CD4-positive, alpha-beta T cell treated with Interleukin-1 beta for 1 hour (primary cell): ENCODE measurements at places on chromosomes 11 and 22.

- DNase-seq: no peak
Observed at GRCh38 chr22:49603016-49603415, 224.7 kb downstream of the BRD1 start.

GRCh38 chr22:33841281-33842005 is 78.8 kb downstream of the LARGE1 start:
- DNase-seq: no peak

DNA sequence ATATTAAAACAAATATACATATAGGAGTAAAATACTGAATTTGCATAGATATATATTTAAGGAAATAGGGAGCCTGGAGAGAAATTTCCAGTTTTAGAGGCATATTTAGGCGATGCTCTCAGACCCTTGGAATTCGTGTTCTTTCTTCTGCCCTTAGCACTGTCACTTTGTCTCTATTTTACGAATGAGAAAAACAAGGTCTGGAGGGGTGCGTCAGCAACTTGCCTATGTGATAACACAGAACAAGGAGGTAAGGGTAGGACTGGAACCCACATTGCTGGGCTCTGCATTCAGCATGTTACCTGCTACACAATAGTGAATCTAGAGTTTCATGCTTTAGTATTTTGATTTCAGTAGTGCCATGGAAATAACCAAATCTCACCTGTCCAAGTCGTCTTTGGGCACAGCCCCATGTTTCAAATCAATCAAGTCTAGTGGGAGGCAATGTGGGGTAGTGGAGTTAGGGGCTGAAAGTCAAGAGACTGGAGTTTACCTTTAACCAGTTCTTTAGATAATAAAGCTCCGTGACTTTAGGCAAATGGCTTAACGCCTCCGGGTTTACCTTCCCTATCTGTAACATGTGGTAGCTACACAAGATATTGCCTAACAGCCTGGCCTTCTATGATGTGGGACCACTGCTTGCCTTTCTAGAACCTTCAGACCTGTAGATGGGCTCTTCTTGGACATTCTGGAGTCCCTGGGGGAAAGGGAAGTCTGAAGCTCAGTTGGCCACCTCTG is 44.8 kb upstream of the AMPD3 start:
- DNase-seq: no peak

DNA sequence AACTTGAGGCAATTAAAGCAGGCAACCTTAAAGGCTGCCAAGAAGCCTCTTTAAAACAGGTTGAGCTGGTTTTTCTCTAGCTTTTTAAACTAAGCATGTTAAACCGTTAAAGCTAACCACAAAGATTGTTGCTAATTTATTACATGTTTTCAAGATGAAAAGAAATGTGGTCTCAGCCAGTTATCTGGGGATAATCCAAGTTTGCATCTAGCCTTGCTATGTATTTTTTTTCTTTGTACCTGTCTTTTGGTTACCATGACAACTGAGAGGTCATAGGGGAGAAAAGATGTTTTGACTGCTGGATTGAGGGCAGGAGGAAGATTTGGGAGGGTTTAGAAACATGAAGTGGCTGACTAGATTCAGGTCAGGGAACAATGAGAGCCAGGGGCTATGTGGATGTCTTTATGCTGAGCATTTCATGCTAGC is 19.2 kb upstream of the PGM2L1 start:
- DNase-seq: no peak

DNA sequence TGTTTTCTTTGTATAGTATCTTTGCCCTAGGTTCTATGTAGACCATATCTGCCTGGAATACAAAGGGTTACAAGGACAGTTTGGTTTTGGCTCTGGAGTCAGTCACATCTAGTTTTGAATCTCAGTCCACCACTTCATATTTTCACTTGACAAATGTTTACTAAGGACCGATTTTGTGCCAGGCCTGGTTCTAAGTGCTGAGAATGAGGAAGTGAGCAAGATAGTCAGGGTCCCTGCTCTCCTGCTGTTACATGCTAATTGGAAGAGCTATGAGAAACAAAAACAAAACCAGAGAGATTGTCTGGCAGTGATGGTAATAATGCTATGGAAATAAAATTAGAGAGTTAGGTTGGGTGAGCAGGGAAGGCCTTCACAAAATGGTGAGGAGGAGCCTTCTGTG is 66.1 kb upstream of the ARHGAP20 start:
- DNase-seq: no peak

GRCh38 chr11:102912482-102912830 is 37.7 kb upstream of the MMP12 start:
- no peak for DNase-seq

DNA sequence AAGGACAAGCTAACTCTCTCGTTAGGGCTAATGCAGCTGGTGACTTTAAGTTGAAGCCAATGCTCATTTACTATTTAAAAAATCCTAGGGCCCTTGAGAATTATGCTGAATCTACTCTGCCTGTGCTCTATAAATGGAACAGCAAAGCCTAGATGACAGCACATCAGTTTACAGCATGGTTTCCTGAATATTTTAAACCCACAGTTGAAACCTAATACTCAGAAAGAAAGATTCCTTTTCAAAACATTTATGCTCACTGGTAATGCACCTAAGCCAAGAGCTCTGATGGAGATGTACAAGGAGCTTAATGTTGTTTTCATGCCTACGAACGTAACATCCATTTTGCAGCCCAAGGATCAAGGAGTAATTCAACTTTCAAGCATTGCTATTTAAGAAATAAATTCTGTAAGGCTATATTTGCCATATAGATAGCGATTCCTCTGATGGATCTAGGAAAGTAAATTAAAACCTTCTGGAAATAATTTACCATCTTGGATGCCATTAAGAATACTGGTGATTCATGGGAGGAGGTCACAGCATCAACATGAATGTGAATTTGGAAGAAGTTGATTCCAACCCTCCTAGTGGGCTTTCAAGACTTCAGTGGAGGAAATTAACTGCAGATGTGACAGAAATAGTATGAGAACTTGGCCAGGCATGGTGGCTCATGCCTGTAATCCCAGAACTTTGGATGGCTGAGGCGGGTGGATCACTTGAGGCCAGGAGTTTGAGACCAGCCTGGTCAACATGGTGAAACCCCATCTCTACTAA is 14.5 kb downstream of the XNDC1N start:
- no peak for DNase-seq

GRCh38 chr11:72030472-72031045 is 31.9 kb downstream of the IL18BP start:
- no peak for DNase-seq

DNA sequence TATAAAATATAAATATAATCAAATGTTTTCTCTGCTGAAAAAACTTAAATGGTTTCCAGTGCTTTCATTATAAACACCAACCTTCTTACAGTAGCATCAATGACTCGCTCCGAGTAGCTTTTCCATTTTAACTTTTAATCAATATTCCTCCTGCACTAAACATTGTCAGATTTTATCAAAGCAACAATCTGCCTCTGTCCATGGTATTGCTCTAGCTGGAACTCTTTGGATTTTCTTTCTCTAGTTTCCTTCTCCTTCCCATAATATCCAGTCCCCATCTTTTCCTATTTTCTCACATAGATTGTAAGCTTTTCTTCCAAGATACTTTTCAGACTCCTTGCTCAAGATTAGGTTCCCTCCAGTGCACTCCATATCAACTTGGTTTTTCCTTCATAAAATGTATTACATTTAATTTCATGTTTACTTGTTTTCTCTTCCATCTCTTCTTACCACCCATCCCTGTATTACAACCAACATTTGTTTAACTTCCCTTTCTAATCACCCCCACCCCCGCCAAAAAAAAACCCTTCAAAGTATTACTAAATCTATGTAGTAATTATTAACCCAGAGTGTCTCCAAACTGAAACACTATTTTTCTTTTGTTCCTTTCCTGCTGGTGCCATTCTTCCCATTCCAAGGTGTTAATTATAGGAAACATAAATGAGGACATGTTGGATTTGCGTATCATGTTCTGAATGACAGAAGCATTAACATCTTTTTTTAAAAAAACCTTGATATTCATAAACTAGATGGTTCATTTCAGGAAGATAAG is 716.5 kb downstream of the NELL1 start:
- no peak for DNase-seq

DNA sequence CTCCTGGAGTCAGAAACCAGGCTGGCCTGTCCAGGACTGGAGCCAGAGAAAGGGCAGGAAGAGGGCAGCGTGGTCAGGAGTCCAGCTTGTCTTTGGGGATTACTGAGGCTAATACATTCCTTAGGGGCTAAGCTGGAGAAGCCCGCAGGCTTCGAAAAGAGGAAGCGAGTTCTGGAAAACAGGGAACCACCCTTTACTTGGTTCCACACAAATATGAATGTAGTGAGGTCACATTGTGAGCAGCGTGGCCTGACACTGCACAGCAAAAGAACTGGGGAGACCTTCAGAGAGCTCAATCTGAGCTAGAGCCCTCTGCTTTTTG is 132.3 kb downstream of the CEP164 start:
- no peak for DNase-seq
